Retinal pigment epithelial cell (primary cell): ENCODE measurements at places on chromosomes 2 and 18.

DNA sequence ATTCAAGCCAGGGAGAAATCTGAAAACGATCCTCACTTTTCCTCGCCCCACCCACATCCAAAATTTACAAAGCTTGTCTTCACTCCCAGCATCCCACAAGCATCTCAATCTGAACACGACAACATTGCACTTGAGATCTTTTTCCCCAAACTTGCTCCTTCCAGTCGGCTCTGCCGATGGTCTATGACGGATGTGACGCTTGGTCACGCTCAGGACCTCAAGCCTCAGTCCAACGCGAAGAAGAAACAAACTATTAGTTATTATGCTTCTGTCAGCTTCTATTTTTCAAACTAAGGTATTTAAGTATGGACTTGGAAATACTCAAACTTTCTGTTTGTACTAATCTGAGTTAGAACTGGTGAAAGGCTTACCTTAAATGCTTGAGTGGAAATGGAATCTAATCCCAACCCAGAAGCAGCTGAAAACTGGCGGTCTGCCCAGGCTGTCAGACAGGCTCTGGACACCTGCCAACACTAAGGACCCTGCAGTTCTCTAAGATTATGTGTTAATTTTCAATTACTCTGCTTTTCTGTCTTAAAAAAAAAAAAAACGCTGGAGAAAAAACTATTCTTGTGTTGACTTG is 132.1 kb upstream of the DNMT3A start:
- DNase-seq, result peak; percentile 96

- no peak for DNase-seq
Measured at GRCh38 chr2:54579682-54580620, 123.8 kb downstream of the SPTBN1 start.

DNA sequence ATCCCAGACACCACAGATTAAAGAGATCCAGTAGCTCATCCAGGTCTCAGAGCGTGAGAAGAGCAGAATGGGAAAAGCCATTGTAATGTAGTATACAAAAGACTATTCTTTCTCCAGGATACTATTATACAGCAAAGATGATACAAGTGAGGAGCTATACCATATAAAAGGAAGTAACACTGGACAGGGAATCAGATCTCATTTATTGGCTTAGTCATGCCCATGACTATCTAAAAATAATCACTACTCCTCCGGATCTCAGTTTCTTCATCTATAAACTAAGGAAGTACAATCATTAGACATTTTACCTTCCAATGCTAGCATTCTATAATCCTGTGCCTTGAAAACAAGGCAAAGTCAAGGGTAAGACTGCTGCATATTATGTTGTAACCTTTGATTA is 19.4 kb downstream of the KRCC1 start:
- no peak for DNase-seq

GRCh38 chr2:171522052-171522787 is at the start of gene CYBRD1:
TSS of gene CYBRD1 (plus strand) at chr2:171522474. CDS start at chr2:171522546, 72 bp downstream.
- peak; percentile 80 for DNase-seq

- no peak for DNase-seq
Measured at GRCh38 chr2:47508641-47509040, 105.7 kb downstream of the MSH2 start.

DNA sequence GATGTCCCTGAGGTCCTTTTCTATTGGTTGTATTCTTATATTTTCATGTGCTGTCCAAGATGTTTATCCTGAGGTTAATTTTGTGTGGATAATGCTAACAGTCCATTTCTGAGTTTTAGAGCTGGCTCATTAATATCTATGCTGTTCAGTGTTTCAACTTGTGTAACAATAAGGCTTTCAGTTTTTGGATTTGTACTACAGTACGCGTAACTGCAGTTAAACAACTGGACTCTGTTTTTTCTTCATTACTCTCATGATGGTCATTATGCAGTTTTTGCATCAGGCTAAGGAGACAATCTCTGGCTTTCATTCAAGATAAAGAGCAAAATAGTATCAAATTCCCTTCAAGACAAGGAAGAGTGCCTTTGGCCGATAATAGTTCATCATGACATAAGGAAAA is 1364.8 kb downstream of the DPP10 start:
- no peak for DNase-seq
